Spleen (tissue), 13 donors: ENCODE measurements at places on chromosomes 7 and 10.
A peak's percentile ranks its signal among the peaks of the same experiment; 100 is the strongest.

DNA sequence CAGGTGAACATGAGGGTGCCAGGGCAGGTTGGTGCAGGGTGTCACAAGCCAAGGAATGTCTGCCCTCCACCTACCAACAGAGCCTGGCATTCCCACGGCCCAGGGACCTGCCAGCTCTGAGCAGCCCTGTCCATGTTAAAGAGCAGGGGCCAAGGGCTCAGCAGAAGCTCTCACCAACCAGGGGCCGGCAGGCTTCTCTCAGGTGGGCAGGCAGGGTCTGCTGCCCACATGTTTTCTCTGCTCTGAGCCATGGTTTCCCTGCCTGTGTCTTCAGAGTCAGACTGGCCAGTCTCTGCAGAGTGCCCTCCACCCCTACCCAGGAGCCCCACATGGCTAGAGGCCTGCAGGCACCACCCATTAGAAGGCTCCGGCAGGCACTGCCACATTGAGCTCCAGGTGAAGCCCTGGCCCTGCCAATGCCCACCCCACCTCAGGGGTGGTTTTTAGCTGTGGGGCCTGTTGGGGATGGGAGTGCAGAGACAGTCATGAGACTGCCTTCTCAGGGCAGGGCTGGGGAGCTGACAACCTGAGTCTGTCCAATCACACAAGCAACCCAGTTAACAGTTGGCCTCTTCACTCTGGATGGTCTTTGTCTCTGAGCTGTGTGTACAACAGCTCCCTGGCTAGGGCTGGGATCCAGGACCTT lies 135.9 kb downstream of the ARHGAP22 start:
- DNase-seq, result peak; percentile 67

DNA sequence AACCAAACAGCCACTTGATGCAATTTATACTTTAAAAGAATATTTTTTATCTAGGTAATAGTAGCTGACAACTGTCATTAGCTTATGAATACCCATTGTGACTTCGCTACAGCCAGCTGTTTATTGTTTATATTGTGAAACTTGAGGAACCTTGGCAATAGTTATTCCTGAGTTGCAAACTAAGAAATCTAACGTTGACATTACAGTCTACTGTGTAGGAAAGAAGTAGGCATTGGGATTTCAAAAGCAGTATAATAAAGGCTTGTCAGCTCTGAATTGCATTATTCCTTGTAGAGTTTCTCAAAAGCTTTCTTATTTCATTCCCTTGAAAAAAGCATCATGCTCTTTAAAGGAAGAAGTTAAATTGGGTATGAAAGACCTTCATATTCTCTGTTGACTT lies 42.7 kb upstream of the OIT3 start:
- DNase-seq, result no peak

DNA sequence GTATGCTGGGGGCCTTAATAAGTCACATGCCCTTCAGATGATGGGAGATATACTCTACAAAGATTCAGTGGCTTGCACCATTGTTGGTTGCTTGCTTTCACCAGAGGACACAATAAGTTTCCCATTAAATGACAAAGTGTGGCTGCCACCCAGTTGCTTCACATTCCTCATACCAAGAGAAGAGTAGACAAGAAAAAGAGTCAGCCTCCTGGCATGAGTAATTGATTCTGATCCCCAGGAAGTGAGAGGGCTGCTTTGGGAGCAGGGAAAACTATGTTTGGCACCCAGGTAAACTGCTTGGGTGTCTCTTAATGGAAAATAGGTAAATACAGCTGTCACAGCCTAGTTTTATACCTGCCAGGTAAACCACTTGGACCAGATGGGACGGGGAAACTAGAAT lies 66.7 kb upstream of the IL6 start:
- DNase-seq, result no peak

- peak; percentile 87 for DNase-seq
Observed at GRCh38 chr10:14601872-14602725, 172.6 kb downstream of the FAM107B start.

DNA sequence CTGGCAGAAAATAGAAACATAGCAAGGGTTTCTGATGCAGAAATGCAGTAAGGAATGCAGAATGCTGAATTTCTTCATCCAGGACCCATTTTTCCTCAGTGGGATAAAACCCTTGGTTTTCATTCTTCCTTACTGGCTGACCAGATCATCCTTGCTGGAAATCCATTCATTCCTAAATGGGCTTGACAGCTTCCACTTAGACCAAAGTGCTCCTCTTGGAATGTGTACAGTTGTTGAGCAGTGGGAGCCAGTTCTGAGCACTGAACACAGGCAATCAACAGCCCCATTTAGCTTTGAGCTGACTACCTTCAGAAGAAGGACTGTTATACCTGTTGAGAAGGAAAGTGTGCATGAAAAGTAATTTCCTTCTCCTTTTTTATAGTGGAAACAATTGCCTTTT lies 232.1 kb downstream of the SORCS3 start:
- DNase-seq, result no peak

DNA sequence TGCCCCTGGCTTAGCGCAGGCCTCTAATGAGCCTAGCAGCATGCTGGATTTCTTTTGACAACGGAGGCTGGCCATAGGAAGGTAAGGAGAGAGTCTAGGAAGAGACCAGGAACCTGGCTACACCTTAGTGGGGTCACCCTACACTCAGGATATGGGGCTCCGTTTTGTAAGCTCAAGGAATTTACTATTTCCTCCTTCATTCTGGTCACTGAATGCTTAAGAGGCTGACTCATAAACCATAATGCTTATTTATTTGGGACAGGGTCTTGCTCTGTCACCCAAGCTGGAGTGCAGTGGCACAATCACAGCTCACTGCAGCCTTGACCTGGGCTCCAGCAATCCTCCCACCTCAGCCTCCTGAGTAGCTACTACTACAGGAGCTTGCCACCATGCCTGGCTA lies 38.4 kb downstream of the CARD11 start:
- DNase-seq, result no peak

DNA sequence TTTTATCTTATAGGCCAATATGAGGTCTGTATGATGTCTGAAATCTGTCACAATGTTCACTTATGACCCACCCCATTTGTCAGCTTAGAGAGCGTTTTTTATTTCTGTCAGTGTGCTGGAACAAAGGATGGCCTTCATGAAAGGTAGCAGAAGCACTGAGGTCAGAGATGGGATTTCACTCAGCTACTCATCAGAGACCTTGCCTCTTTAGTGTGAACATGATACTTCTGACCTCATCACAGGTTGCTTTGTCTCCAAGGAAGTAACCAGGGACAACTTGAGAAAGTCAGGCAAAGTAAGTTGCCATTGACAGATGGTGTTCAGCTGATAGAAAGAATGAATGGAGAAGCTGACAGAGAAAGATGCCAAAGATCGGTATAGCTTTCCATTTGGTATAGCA lies 16.3 kb downstream of the YAE1 start:
- DNase-seq, result no peak

GRCh38 chr10:4846775-4847174 lies 20.8 kb downstream of the AKR1E2 start:
- DNase-seq, result no peak

GRCh38 chr10:7571981-7572380 lies 94.8 kb downstream of the ITIH5 start:
- DNase-seq, result no peak

DNA sequence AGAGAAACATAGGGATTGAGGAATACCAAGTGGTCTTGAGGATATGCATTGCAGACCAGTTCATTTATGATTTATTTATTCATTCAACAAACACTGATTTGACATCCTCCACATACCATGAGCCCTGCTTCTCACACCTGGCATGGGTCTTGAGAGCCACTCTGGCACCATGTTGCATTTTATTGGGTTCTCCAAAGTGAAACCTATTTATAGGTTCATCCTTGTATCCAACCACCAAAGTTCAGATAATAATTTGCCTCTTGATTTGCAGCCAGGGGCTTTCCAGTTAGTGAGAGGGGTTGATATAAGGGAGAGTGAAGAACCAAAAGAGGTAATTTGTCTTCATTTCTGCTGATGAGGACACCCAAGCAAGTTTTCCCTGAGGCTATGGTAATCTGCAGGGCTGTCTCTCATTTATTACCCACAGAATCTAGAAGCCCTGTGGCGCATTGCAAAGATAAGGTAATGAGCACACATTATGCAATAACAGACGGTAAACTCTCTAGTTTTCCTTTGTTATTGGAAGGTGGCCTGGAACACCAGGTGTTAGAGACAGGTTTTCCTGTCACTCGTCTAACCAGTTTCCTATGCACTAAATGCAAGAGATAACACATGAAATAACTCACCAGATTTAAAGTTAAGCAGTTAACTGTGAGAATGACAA lies 28.8 kb upstream of the ICA1 start:
- no peak for DNase-seq

DNA sequence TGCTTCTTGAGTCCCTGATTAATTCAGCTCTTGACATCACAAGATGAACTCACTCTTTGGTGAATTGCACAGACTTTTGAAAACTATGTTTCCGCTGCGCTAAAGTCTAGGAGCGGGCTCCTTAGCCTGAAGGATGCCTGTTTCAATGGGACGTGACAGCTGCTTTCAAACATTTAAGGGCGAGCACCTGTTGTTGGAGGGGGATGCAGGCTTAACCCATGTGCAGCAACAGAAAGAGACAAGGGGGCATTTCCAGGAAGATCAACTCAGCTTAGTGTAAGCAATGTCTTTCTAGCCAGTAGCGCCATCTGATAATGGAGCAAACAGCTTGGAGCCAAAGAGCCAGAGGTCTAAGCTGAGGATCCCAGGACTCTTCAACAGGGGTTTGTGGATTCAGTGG lies 8.4 kb upstream of the PFKFB3 start:
- DNase-seq, result no peak

DNA sequence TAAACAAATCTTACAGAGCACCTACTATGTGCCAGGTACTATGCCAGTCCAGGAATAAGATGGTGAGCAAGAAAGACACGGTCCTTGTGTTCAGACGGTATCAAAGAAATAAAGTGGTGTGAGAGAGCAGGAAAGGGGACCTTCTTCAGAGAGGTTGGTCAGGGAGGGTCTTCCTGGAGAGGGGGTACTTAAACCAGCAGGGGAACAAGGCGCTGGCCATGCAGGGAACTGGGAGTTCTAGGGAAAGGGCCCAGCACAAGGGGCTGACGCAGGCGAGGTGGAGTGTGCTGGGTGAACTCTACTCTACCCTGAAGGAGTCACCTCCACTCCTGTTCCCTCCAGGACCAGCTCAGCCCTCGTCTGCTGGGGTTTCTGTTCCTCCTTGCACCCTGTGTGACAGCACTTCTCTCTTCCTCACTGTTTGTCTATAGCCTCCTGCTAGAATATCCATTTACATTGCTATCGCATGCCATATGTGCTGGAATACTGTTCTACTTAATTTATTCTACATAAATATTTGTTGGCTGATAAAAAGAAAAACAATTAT lies 73.5 kb downstream of the AOAH start:
- DNase-seq, result no peak

GRCh38 chr7:99372275-99373090 lies 2.0 kb upstream of the ARPC1B start:
- DNase-seq, result peak; percentile 68

- DNase-seq, result no peak
Observed at GRCh38 chr7:101991860-101992259, 174.4 kb downstream of the CUX1 start.
